Uterine smooth muscle cell (primary cell): ENCODE measurements at places on chromosomes 1 and 21. TPM values are rescaled to one million over a fixed set of nuclear protein-coding genes. Genes with fewer than 3 reads are reported as not detected.

SMPDL3B gene
- 0.25 TPM in 1 of 2 replicates, not detected in the other for total RNA-seq

CRNN gene
- not detected in 2 replicates for total RNA-seq

KRTAP21-2 gene
- total RNA-seq = not detected in 2 replicates

TFF2 gene
- not detected in 2 replicates for total RNA-seq

TMEM35B gene
- total RNA-seq = 25.3 and 33.9 TPM in 2 replicates

HPCAL4 gene
- total RNA-seq = not detected in 2 replicates

KRTAP11-1 gene
- total RNA-seq = not detected in 2 replicates

UMODL1 gene
- 0.12 TPM in 1 of 2 replicates, not detected in the other for total RNA-seq

GBP4 gene
- 0.25 and 0.77 TPM in 2 replicates for total RNA-seq

LSM10 gene
- 9.5 and 12.0 TPM in 2 replicates for total RNA-seq

NEXN gene
- total RNA-seq = 13.5 and 16.0 TPM in 2 replicates

PKP1 gene
- total RNA-seq = 0.55 and 0.75 TPM in 2 replicates

RBM11 gene
- total RNA-seq = 0.12 and 0.44 TPM in 2 replicates
